Activated CD4-positive, alpha-beta T cell treated with anti-CD3 and anti-CD28 coated beads, Interleukin-2, amount 50 U/mL, for 1 hour (primary cell): ENCODE measurements at places on chromosomes 12 and 14.

DNA sequence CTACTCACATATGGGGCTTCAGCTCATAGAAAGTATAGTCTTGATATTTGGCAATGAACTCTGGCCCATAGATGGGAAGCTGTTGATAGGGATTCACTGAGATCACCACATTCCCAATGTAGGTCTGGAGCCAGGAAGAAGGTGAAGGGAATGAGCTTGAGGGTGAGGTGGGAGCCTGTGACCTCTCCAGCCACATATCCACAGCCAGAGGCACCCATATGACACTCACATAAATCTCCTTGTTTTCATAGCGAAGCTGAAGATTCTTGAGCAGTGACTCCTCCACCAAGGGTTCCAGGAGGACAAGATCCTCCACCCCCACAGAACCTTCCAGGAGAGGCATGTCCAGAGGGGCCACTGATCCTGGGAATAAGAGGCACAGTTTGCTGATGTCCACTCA, 1.9 kb downstream of the MYO1A start:
- DNase-seq, result no peak

DNA sequence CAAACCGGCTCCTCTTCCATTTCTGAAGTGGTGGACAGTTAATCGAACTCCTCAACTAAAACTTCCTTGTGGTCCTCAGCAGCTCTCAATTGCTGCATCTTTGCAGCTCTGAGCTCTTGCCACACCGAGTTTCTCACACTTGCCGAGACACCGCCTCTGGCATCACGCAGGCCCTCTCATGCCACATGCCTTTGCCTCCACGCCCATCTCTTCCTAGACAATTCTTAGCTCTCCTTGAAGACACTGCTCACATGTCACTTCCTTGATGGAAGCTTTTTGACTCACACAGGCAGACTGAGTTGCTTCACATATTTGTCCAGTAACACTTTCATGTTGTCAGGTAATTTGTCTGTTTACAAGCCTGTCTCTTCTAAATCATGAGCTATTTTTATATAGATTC, 29.2 kb downstream of the KCNA1 start:
- no peak for DNase-seq

DNA sequence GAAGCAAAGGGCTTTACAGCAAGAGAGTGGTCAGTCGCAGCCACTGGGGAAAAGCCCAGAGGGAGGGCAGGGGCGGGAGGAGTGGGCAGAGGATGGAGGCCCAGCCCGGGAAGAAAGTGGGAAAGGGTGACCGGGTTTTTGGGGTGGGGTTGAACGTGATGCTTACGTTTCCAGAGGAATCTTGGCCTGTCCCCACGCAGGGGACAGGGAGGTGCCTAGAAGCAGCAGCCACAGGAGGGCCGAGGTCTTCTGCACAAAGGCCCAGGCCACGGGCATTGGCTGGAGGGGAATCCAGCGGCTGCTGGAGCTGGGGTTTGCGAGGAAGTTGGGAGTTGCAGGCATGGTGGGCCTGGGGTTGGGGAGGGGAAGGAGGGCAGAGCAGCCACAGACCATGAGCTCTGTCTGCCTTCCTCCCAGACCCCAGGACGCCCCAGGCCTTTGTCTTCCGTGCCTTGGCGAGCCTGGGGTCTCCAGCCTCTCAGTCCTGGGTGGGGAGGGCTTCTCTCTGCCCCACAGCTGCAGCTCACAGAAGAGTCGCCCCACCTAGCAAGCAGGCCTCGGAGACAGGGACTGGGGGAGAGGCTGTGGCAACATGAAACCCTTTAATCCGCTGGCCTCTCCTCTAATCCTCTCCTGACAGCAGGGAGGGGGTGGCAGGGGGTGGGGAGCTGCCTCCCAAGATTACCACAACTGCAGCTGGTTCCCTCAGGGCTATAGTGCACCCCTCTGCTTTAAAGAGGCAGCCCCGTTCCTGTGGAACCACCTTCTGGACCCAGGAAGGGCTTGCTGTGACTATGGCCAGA, at the start of gene CACNA2D4:
CACNA2D4 (minus strand) TSS at position 572 of the 803 bp plus-strand sequence; CDS start at position 393, 179 bp downstream.
- DNase-seq, result no peak

DNA sequence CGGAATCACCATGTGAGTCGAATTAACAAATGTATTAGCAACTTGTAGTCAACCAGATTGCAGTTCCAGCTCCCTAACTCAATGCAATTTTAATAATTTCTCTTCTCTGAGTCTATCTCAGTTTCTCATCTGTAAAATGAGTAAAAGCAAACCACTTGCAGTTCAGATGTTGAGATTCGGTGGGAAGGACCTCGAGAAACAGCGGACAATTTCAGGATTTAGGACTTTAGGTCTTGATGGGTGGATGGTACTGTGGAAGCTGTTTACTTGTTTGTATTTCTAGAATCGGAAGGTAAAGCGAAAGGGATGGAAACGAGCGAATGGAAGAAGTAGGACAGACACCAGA, 510 bp upstream of the TTC8 start:
- no peak for DNase-seq
